EH (cell line): ENCODE measurements at places on chromosomes 2 and 18.

DNA sequence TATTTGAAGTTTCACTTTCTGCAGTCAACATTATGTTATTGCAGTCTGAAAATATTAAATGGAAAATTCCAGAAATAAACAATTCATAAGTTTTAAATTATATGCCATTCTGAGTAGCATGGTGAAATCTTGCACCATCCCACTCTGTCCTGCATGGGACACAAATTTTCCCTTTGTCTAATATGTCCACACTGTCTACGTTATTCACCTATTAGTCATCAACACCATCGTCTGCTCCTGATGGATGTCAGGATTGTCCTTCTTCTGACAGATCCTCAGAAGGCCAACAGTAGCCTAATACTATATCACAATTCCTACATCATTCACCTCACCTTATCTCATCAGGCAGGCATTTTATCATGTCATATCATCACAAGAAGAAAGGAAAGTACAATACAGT, 163.1 kb downstream of the TXNL1 start:
- DNase-seq: peak; percentile 36

GRCh38 chr2:45112750-45113149, 103.5 kb upstream of the SIX2 start:
- DNase-seq: no peak

DNA sequence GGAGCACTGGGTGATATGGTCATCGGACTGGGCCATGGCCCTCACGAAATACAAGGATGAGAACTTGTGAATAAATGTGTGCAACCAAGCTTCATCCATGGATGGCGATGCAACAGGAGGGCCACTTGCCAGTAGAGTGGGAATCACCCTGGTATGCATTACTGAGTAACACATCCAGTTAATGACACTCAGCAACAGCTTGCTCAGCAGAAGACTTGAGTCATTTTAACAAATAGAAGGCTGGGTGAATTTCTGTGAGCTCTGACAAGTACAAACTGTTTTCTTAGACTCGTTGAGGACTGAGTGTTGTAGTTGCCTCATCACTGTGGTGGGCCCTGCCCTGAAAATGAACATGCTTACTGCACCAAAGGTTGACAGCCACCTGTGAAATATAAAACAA, 221.6 kb downstream of the NCKAP5 start:
- peak; percentile 84 for DNase-seq

GRCh38 chr18:10157706-10158105, 243.9 kb downstream of the VAPA start:
- no peak for DNase-seq

DNA sequence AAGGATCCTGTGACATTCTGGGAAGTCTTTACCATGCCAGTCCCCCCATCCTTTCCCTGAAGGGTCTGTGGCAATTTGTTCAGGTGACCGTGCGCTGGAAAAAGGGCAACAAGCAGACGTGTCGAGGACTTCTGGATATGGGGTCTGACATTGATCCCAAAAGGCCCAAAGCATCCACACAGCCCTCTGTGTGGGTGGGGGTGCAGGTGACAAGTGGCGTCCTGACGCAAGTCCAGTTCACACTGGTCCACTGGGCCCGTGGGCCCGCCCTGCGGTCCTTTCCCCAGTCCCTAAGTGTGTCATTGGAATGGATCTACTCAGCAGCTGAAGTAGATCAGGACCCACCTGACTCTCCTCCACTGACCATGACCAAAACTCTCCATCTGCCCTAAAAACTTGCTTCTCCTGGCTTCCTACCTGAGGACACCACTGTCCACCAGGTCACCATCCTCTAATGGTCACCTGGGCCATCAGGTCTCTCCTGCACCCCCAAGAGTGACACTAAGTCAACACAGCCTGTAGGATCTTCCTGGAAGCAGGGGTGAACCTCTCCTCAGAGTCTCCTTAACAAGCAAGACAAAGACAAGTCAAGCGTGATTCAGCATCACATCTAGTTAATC, 85.6 kb upstream of the SLC66A3 start:
- no peak for DNase-seq

DNA sequence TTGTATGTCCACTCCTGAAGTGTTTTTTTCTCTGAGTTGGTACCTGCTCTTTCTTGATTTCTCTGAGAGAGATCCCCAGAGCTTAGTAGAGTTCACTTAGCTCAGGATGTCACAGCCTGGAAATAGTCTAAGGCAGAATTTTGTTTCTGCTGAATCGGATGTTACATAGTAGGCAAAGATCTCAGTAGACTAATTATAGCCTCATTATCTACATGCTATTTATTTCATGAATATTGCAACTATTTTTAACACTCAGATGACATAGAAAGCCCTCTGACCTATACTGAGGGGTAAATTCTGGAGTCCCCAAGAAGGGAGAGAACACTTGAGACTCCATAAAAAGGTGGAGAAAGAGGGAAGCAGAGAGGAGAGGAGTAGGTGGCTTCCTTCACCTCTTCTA, 160.2 kb downstream of the FHOD3 start:
- DNase-seq: no peak

GRCh38 chr2:191748059-191748461, 70.1 kb downstream of the NABP1 start:
- peak; percentile 14 for DNase-seq

DNA sequence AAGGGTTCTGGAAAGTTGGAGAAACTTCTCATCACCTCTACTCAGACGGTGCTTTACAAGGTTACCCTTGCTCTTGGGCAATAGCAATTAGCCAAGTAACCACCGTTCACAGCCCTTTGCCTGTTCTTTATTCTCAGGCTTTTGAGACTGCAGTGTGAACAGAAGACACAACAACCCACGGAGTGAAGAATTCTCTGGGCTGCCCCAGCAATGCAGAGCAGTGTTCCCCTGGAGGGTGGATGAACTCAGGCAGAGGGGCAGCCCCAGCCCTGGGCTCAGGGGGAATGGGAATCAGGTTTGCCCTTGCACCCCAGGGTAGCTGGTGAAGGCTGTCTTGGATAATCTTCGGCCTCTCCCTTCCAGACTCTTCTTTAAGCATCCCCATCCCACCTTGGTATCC, 69.1 kb downstream of the MCFD2 start:
- DNase-seq: peak; percentile 47

DNA sequence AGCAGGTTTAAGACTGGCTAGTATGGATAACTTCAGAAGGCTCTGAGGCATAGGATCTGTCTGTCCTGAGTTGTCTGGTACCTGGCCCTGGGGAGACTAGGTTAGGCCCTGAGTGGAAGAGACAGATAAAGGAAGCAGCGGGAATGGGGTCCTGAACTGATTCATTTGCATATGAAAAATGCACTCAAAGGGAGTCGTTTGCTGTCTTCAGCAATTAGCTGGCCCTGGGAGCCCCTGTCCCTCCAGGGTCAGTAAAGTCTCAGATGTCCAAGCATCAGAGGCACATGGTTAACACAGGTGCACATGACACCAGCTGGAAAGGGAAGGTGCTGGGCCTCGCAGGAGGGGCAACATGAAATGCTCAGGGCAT, 172.4 kb downstream of the ACOXL start:
- DNase-seq: no peak

- peak; percentile 36 for DNase-seq
Observed at GRCh38 chr18:37483221-37483971, 82.2 kb downstream of the CELF4 start.

DNA sequence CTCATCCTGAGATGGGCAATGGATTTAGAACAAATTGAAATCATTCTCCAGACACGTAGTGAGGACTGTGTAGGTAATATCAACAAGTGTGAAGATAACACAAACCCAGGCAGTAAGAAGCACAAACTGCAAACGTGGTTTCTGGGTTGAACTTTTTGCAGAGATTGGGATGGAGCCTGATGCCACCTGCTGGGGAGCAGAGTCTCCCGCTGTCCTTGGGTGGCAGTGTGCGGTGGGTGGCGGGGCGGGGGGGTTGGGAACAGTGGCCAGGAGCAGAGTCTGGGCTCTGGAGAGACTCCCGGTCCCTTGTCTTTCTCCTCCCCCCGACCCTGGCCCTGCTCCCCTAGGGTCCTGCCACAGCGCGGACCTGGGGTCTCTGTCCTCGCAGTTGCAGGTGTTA, 19.5 kb downstream of the TRAF3IP1 start:
- no peak for DNase-seq

DNA sequence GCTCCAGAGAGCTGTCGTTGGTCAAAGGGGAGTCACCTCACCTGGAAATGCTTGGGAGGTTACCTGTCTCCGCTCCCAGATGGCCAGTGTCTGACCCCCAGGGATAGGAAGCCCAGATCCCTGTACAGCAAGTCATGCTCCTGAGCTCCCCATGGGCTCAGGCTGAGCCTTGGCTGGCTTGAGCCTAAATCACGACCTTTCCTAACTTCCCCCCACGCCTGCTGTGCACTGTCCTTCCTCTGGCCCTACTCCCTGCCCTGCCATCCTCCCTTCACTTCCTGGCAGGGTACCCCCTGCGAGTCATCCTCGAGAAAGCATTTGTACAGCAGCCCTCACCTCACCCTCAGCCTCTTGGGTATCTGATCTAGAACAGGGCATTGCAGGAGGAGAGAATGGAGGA, 9.2 kb upstream of the HDAC4 start:
- DNase-seq: no peak

DNA sequence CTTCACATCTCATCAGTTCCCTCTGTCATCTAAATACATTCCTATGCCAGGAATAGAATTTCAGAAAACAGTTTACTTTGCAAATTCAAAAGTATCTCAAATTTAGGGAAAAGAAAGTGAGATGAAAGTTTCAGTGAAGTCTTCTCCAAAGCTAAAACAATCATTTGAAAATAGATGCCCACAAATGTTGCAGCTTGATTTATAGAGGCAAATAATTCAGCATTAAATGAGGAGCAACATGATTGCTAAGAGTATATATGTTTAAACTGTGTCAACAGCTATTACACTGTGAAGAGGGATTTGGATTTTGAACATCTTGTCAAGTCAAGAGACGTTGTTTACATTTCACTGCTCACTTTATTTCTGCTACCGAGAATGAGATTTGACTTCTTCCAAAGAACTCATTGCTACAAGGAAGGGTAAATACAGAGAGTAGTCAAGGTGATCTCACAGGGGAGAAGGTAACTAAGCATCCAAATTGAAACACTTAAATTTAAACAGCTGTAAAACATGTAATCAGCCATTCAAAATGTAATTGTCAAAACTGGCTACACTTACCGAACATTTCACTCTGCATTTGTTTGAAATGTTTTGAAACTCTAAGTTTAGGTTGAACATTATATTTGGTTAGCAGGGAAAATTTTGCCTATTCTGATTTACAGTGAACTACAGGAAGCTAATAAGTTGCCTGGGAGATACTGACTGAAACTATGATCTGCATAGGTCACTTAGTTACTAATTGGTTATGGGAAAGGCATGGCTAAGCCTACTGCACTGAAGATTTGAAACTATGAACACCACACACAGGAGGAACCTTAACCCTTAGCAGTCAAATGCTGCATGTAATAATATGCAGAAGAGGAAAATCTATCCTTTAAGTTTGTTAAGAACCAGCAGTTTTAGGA, 33.2 kb upstream of the GALNT3 start:
- DNase-seq: no peak
